Pericardium fibroblast (primary cell): ENCODE measurements at places on chromosomes 6 and 20. TPM values are rescaled to one million over a fixed set of nuclear protein-coding genes. Genes with fewer than 3 reads are reported as not detected.

The PKIB gene
- total RNA-seq = 0.26 and 2.6 TPM in 2 replicates

The ADGRG6 gene
- 12.1 and 17.6 TPM in 2 replicates for total RNA-seq

The C20orf204 gene
- 0.12 and 0.68 TPM in 2 replicates for total RNA-seq

The SCGN gene
- 0.12 TPM in 1 of 2 replicates, not detected in the other for total RNA-seq

The LRRC1 gene
- total RNA-seq = 0.94 and 2.5 TPM in 2 replicates

The GGTLC1 gene
- total RNA-seq = not detected in 2 replicates

The OR2W1 gene
- total RNA-seq = not detected in 2 replicates
